ENCODE measurements at places on chromosomes 2 and 18.

DNA sequence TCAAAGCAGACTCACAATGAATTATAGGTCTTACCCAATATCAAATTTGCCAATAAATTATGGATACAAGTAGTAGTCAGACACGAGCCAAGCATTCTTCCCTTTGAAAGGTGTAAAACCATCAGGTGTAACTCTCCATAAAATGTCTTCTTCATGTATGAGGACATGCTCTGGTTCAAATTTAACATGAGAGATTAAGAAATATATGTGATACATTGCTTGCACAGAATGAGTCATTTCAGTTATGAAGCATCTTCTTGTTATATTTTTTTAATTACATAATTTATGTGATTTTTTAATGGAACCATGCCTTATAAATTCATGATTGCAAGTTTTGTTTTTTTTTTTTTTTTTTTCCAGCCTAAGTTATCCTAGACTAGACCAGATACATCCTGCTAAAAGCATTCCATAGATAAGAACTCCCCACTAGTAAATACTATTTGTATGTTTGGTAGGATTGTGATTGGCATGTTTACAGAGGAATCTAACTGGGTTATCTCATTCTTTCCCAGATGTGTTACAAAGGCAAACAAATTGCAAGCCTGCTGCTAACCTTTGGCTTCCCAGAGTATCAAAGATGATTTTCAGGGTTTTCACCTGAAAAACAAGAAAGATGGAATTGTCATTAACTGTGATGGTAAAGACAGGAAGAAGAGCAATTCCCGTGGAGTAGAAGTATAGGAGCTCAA lies 621.9 kb downstream of the XIRP2 start:
- DNase-seq = no peak

DNA sequence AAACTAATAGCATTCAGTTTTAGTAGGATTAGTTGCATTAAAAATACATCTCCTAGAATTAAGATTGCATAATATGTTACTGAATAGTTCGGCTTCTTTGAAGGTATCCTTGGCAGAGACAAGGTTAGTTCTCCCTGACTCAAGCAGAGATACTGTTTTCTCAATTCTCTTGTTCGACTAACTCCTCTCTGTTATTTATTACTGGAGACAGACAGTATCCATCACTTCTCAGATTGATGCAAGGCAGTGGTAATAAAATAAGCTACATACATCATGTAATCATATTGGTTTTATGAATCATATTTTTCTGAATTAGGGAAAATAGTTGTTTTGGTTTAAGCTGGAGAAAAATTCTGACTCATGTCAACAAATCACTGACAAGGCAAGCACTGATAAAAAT lies 134.8 kb downstream of the SLC8A1 start:
- no peak for DNase-seq

GRCh38 chr2:8118940-8119781 lies 562.7 kb upstream of the ID2 start:
- DNase-seq = no peak

DNA sequence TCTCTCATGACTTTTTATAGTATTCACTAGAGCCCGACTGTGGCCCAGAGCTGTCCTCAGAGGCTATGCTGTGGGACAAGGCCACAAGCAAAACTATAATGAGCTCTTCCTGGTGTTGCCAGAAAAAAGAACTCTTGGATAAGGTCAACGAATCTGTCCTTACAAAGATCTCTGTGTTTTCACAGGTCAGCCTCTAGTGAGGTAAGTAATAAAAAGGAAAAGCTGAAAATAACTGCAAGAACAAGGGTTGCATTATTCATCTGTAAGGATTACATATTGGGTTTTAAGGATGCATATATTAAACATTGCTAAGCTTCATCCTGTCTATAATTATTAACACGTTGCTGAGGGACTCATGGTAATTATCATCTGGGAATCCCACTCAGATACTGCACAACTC lies 62.8 kb upstream of the ATL2 start:
- DNase-seq = no peak

DNA sequence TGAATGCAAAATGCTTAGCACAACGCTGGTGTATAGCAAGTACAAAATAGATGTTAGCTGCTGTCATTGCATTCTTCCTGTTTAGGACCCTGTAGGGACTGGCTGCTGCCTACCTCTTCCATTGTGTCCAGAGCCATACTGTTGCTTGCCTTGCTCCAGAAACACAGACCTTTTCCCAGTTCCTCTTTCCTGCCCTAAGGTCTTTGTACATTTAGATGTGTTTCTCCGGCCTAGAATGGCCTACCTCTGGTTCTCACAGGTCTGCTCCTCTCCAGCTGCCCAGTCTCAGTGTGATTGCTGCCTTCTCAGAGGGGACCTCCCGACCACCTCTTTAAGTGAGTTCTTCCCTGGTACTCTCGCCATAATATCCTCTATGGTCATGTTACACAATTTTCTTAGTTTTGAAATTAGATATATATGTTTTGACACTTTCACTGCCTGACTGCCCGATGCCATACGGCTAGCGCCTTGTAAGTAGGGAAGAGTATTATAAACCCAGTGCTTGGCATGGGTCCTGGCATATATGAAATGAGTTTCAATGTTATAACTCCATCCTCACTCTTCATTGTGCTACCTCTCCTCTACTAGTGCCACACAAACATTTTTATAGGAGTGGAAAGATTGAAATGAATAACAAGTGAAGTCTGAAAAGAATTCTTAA lies 48.3 kb downstream of the RFTN2 start:
- no peak for DNase-seq

GRCh38 chr2:9753665-9754531 lies 89.4 kb upstream of the TAF1B start:
- DNase-seq = no peak

- DNase-seq = no peak
Measured at GRCh38 chr2:134170294-134170693, 83.6 kb upstream of the MGAT5 start.

GRCh38 chr2:226800941-226801784 lies 1.5 kb upstream of the IRS1 start:
- peak; percentile 77 for DNase-seq

DNA sequence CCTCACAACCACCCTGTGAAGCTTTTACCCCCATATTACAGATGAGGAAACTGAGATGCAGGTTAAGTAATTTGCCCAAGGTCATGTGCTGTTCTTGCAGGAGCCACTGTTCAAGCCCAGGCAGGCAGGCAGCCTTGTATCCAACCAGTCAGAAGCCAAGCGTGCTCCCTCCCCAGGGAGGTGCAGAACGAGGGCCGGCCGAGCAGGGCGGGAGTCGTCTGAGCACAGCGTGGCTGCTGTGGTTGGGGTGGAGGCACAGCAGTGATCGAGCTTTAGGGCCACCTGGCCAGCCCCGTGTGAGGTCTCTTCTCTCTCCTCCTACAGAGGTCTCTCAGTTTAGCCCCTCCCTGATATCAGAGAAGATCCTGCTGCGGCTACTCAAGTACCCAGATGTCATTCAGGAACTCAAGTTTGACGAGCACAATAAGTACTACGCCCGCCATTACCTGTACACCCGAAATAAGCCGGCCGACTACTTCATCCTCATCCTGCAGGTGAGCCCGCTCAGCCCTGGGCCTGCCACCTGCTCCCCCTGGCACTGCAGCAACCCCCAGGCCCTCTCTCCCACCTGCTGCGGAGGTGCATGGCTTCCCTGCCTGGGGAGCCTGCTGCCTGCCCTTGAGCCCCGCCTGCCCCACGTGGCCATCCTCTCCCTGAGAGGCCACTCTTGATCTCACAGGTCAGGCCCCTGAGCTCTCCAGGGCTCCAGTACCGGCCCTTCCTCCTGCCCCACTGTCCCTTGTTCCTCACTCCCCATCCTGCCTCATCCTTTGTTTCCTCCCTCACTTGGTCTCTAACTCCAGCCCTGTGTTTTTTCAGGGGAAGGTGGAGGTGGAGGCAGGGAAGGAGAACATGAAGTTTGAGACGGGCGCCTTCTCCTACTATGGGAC lies 17.1 kb upstream of the CNNM3 start:
- peak; percentile 61 for DNase-seq

GRCh38 chr18:61502472-61502871 lies 169.2 kb downstream of the CDH20 start:
- DNase-seq = peak; percentile 94

DNA sequence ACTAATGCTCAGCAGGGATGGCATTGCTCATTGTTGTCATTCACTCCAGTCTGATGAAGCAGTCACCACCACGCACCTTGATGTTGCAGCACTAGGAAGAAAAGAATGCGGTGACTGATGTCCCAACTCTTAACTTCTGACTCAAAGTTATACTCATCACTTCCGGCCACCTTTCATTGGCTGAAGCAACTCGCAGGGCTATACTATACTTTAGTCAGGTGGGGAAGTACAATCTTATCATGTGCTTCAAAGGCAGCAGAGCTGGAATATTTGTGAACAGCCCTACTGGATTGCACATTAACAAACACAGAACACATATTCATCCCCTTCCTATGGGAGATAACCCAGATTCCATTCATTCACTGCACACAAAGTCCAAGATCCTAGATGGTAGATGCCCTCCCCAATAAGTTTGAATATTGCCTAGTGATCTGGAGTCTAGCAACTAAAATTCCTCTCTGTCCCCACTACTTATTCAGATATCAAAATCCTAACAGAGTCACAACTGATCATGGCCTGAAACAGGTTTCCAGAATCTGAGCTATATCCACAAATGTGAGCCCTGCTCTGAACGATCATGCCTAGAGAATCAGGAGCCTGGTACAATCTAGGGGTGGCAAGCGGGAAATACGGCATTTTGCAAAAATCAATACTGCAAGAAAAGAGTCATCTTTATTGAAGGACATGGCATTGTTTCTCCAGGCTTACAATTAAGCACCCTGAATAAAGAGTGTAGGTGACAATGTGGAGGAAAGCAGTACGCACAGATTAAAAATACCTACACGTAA lies 3.4 kb upstream of the SPATS2L start:
- no peak for DNase-seq

Data from NCI-H1417 (cell line).